Forelimb muscle (tissue), 1 donor: ENCODE measurements at places on chromosomes 7 and 10. TPM values are rescaled to one million over a fixed set of nuclear protein-coding genes. Genes with fewer than 3 reads are reported as not detected.

DNA sequence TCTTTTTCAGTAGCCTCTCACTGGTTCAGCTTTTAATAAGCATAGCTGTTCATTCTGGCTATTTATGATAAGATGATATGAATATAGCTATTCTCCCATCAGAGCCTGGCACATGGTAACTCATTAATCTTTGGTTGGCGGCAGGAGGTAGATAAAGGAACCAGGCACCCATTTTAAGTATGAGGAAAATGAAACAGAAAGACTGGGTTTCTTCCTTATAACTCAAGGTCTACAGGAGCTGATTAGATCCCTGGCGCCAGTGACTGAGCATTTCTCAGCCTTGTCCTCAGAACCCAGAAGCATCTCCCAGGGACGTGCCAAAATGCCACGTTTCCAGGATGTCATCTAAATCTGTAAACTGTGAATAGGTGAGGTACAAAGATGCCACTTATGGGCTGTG lies 141.9 kb downstream of the TCF7L2 start:
- no peak for DNase-seq

The HECW1 gene
- 0.23 TPM for polyA plus RNA-seq

The NUTM2E gene
- 0.59 TPM for polyA plus RNA-seq

DNA sequence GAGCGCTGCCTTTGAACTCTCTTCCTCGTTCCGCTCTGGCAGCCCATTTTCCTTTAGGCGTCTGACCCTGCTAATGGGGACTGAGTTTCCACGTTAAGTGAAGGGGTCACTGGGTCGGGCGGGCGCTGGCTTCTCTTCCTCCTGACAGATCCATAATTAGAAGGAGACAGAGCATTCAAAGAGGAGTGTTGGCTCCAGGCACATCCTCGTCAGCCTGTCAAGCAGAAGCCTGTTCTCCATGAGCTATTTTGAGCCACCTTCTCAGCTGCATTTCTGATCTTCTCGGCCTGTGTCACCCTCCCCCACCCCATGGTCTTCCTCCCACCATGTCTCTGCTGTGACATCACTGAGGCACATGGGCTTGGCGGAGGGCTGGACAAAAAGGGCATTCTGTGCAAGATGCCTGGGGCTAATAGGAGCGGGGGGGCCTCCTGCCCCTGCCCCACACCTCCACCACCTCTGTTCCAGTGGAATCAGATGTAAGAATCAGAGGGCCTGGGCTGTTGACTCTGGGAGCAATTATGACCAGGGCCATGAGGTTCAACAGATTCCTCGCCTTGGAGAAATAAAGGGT lies 248.1 kb downstream of the PLXNA4 start:
- no peak for DNase-seq

The CTTNBP2 gene
- 1.1 TPM for polyA plus RNA-seq

GRCh38 chr7:81066797-81067196 lies 147.9 kb upstream of the SEMA3C start:
- DNase-seq, result no peak

- DNase-seq, result no peak
Measured at GRCh38 chr7:21345361-21345760, 82.5 kb upstream of the SP4 start.

- no peak for DNase-seq
Measured at GRCh38 chr7:156772725-156773124, 120.3 kb downstream of the LMBR1 start.

- no peak for DNase-seq
Measured at GRCh38 chr10:78292250-78292981, 258.8 kb downstream of the RPS24 start.

GRCh38 chr10:132326925-132327324 lies 5.1 kb upstream of the LRRC27 start:
- no peak for DNase-seq

GRCh38 chr7:27149842-27150567 lies 2.4 kb downstream of the HOXA3 start:
- DNase-seq, result no peak

- DNase-seq, result no peak
Measured at GRCh38 chr10:76881477-76882220, 756.0 kb downstream of the KCNMA1 start.

- no peak for DNase-seq
Measured at GRCh38 chr7:33698692-33699128, 206.6 kb upstream of the BMPER start.

GRCh38 chr7:65477326-65477725 lies 103.7 kb downstream of the ZNF92 start:
- no peak for DNase-seq

DNA sequence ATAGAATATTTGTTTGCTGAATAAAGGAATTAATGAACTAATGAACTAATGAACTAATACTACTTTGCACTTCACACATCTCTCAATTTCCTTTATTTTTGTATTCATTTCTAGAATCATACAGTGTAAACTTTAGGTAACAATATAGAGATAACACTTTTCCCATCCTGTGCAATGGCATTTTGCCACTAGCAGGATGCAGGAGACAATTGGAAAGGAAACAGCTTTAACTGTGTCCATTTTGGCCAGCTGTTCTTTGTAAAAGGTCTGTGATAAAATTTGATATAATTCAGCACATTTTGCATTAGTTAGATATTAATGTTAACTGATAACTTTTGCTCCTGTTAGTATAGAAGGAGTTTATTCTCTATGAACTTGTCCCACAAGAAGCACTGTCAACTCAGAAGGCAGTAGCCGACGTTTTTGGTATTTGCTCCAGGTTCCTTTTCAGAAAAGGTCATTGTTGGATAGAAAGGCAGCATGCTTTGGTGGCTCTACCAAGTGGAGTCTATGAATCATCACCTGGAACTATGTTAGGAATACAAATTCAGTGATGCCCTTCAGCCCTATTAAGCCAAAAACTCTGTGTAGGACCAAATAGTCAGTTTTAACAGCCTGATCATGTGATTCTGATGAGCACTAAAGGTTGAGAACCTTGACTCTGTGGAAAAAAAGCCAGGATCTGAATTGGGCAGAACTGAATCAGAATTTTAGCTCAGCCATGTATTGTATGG lies 86.6 kb downstream of the NRG3 start:
- DNase-seq, result no peak

GRCh38 chr7:16114633-16115032 lies 306.7 kb downstream of the CRPPA start:
- DNase-seq, result no peak

- DNase-seq, result no peak
Measured at GRCh38 chr7:9149499-9150082, 716.2 kb downstream of the NXPH1 start.

The FAM131B gene
- 1.5 TPM for polyA plus RNA-seq

The GRK5 gene
- polyA plus RNA-seq, result 20.9 TPM

GRCh38 chr7:101172854-101173751 lies 7.0 kb downstream of the NAT16 start:
- DNase-seq, result no peak

GRCh38 chr7:157224627-157225026 lies 85.9 kb downstream of the UBE3C start:
- DNase-seq, result no peak

GRCh38 chr10:17607603-17608332 lies 9.4 kb downstream of the HACD1 start:
- DNase-seq, result peak; percentile 41

GRCh38 chr7:143372070-143372469 lies 9.1 kb upstream of the ZYX start:
- DNase-seq, result no peak

GRCh38 chr7:123533929-123534382 lies 439 bp downstream of the IQUB start:
- no peak for DNase-seq

DNA sequence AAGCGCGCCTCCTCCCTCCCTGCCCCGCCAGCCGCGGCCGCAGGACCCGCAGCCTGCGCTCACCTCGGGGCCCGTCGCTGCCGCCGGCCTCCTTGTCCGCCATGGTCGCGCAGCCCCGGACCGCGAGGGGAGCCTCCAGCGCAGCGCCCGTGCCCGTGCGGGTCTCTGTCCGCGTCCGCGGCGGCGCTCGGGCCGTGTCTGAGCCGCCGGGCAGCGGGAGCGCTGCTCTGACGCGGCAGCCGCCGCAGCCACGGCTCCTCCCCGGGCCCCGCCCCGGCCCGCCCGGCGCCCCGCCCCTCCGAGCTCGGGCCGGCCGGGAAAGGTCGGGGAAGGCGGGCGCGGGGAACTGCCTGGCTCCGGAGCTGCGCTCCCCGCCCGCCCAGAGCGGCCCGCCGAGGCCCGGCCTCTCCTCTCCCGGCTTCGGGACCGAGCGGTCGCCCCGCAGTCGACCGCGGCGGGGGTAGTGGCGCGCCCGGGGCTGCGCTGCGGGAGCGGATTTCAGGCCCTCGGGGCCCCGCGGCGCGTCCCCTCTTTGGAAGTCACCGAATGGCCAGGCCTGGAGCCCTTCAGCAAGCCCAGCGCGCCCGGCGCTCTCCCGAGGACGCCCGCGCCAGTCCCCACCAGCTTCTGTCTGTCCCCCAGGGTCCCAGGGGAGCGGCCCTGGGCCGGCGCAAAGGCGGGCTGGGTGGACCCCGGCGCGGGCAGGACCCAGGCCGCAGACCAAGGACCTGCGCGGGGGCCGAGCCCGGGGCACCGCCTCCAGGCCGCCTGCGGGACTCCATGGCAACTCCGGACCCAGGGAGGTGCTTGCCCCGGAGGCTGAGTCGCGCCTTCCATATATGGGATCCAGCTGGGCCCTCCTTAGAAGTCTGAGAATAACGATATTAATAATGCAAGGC lies at the start of gene HSPA12A:
Gene HSPA12A, minus strand, starts transcription at position 200 of the 899 bp plus-strand sequence. Its CDS starts 97 bp downstream, at position 103.
- DNase-seq, result peak; percentile 41

DNA sequence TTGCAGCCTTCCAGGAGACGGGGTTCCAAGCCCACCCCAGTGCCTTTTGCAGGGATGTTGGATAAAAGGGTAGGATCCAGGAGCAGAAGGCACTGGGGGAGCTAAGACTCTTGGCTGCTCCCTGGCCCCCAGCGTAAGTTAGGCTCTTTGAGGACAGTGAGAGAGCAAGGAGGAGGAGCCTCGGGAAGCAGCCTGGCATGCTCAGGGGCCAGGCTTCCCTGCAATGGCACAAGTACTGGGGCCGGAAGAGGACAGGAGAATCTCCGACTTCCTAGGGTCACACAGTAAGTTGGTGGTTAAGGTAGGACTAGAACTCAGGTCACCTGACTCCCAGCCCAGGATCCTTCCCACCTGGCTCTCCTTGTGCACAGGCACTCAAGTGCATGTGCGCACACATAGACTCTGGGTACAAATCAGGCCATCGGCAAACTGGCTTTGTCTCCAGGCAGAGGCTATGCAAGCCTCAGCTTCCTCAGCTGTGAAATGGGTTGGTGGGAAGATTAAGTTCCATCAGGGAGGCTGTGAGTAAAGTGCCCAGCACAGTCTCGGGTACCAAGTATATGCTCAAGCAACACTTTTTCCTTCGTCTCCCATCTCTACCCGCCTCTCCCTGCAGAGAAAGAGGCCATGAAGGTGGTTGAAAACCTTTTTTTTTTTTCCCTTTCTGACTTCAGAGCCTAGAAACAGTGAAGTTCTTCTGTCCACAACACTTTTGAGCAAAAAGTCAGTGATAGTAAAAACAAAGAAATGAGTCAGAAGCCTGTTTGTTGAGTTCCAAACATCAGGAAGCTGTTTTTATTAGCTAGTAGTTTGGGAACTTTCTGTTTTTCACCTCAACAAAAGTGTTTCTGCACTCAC lies 79.1 kb downstream of the NEURL1 start:
- no peak for DNase-seq

DNA sequence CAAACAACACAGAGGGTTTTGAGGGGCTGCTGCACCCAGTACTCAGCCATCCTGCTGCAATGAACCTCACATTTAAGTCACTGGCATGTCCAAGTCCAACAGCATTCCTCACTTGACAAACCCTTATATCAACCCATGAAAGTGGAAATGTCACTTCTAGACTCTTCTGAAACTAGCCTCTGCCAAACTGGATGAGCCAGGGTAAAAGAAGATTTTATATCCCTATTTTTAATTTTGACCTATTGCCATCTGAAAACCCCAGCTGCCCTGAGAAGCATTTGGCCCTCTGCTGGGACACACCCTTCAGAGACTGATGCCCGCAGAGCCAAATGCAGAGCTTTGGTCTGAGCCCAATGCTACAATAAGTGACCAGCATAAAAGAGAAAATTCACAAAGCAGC lies 201.1 kb downstream of the ANK3 start:
- DNase-seq, result no peak

GRCh38 chr7:44471436-44471835 lies 19.0 kb downstream of the NUDCD3 start:
- no peak for DNase-seq

GRCh38 chr7:68904630-68905029 lies 693.6 kb upstream of the AUTS2 start:
- DNase-seq, result no peak

GRCh38 chr10:14311206-14311957 lies 19.3 kb downstream of the FRMD4A start:
- DNase-seq, result no peak

The PRKAR2B gene
- 3.8 TPM for polyA plus RNA-seq

DNA sequence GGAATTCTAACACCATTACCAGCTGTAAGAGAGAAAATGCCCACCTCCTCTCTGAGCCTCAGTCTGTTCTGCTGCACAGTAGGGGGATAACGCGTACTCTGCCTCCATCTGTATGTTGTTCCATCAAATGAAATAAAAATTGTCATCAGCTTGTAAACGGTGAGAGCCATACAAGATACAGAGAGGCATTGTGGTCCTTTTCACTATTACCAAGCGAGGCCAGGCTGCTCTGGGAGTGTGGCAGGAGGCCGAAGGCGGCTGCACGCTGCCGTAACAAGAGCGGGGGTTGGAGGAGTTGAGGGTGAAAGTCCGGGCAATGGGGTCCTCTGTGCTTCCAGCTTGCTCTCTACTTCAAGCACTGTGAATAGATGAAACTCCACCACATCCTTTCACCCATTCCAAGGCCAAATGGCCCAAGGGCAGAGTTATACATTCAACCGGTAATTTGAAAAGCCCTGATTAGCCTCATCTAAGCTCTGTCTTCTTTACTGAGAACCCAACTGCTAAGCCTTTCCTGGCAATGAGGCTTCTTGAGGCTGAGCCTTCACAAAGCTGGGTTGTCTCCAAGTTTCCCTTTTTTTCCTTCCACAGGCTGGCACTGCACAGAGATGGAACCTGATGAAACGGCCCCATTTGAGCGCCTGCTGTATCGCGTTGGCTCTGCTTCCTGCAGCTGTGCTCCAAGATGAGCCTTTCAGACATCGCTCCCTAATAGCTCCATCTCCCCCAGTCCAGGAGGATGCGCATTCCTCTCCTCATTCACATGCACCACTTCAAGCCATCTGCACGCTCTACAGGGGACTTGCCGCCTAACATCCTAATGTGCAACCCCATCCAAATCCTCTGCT lies 47.2 kb downstream of the PYROXD2 start:
- DNase-seq, result no peak
